Activated CD4-positive, alpha-beta T cell treated with anti-CD3 and anti-CD28 coated beads, Interleukin-2, amount 10 ng/mL, durations not matched to agents 24 days and 14 days (primary cell): ENCODE measurements at places on chromosomes 11 and 22.

- DNase-seq, result peak; percentile 85
Observed at GRCh38 chr22:42202669-42203068, 67.8 kb downstream of the TCF20 start.

DNA sequence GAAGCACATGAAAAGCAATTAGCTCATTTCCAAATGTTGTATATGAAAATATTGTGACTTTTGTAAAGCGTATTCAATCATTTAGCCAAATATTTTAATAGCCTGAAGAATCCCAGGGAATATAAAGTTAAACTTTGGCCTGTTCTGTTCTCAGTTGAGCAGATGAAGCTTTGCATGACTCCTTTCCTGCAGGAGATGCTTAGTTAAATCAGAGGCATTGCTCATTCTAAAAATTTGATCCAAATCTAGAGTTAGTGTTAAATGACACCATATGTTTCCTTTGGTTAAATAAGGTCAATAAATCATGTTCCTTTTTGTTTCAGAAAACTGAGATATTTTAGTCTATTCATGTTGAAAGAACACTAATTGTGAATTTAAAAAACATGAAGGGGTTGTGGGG lies 51.2 kb upstream of the BIRC3 start:
- no peak for DNase-seq

DNA sequence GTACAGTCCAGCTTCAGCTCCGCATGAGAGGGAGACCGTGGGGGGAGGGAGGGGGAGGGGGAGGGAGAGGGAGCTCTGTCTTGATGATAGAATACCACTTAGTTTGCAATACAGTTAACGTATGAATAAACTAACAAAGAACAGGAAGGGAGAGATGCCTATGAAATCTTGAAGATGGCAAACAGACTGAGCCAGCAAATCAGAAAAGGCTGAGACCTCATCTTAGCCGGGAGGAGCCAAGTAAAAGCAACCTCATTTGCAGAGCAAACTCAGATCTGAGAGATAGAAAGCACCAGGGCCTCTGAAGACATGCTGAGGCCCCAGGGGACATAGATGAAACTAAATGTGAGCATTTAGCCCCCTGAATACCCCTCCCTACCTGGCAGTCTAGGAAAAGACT lies 23.0 kb downstream of the APLP2 start:
- DNase-seq, result no peak

- DNase-seq, result no peak
Observed at GRCh38 chr22:19800761-19801244, 40.2 kb downstream of the TBX1 start.
